A549 treated with dexamethasone at 1 μM for 4 hours (cell line): ENCODE measurements at places on chromosomes 12 and 14. TPM values are rescaled to one million over a fixed set of nuclear protein-coding genes. Genes with fewer than 3 reads are reported as not detected.

Gene CD163L1
- total RNA-seq, result 0.23 to 0.61 TPM (median 0.36 TPM) in 5 replicates

Gene KRT73
- not detected in 5 replicates for total RNA-seq

Gene CRIP2
- total RNA-seq, result 111 to 207 TPM (median 191 TPM) in 5 replicates

Gene SSTR1
- 0.03 TPM in 1 of 5 replicates, not detected in the others for total RNA-seq

Gene KRT80
- total RNA-seq, result 26.5 to 44.3 TPM (median 38.1 TPM) in 5 replicates

Gene CMA1
- not detected in 5 replicates for total RNA-seq

Gene TRMT5
- 12.5 to 16.8 TPM (median 15.0 TPM) in 5 replicates for total RNA-seq

Gene SMOC1
- total RNA-seq, result 16.6 to 23.1 TPM (median 18.1 TPM) in 5 replicates

Gene CLEC4E
- 0.12 to 0.41 TPM (median 0.28 TPM) in 5 replicates for total RNA-seq

Gene TESPA1
- total RNA-seq, result not detected in 5 replicates

Gene AKAP6
- 0.29 to 0.70 TPM (median 0.41 TPM) in 5 replicates for total RNA-seq

Gene RERGL
- not detected in 5 replicates for total RNA-seq

Gene CLEC4C
- not detected in 5 replicates for total RNA-seq

Gene BCL7A
- 8.5 to 11.4 TPM (median 10.3 TPM) in 5 replicates for total RNA-seq

Gene ACRBP
- 0.13 to 0.23 TPM (median 0.19 TPM) in 5 replicates for total RNA-seq

Gene SYT1
- 4.6 to 6.7 TPM (median 5.6 TPM) in 5 replicates for total RNA-seq

Gene PIWIL1
- not detected in 5 replicates for total RNA-seq

Gene CDKN3
- 73.7 to 83.3 TPM (median 76.3 TPM) in 5 replicates for total RNA-seq

Gene OR6C68
- not detected in 5 replicates for total RNA-seq

Gene HDAC7
- 47.6 to 73.5 TPM (median 65.8 TPM) in 5 replicates for total RNA-seq

Gene SLCO1C1
- total RNA-seq, result not detected in 5 replicates

Gene LRRC10
- not detected in 5 replicates for total RNA-seq

Gene EPYC
- not detected in 5 replicates for total RNA-seq

Gene IGF1
- 0.26 TPM in 1 of 5 replicates, not detected in the others for total RNA-seq

Gene C14orf93
- 2.7 to 3.9 TPM (median 3.6 TPM) in 5 replicates for total RNA-seq

Gene ADAM21
- total RNA-seq, result 0.08 TPM in 1 of 5 replicates, not detected in the others

Gene ACVRL1
- total RNA-seq, result 0.07 to 0.18 TPM (median 0.11 TPM) in 5 replicates

Gene KLRB1
- total RNA-seq, result not detected in 5 replicates

Gene EIF2S3B
- 0.66 to 0.89 TPM (median 0.76 TPM) in 5 replicates for total RNA-seq

Gene SLC17A8
- 0.05 to 0.06 TPM in 2 of 5 replicates, not detected in the others for total RNA-seq

Gene SLC35F4
- total RNA-seq, result not detected in 5 replicates

Gene CCDC177
- 0.04 to 0.07 TPM (median 0.05 TPM) in 4 of 5 replicates, not detected in the other for total RNA-seq

Gene HVCN1
- 0.45 to 0.83 TPM (median 0.62 TPM) in 5 replicates for total RNA-seq

Gene OAS2
- 0.08 to 0.26 TPM (median 0.18 TPM) in 5 replicates for total RNA-seq
